Aorta (tissue), 5 donors: ENCODE measurements at places on chromosomes 12 and 14. TPM values are rescaled to one million over a fixed set of nuclear protein-coding genes. Genes with fewer than 3 reads are reported as not detected.

SLC6A15 gene
- 0.55 TPM for total RNA-seq

LRP1 gene
- 517 TPM for total RNA-seq

OR10A7 gene
- total RNA-seq, result not detected

PRMT5 gene
- total RNA-seq, result 36.5 TPM

SLC17A8 gene
- not detected for total RNA-seq

CLEC6A gene
- total RNA-seq, result not detected

PIANP gene
- total RNA-seq, result 10.7 TPM

FAM186B gene
- total RNA-seq, result 0.30 TPM

CLEC4D gene
- 2.0 TPM for total RNA-seq

C1RL gene
- 82.0 TPM for total RNA-seq

BMP4 gene
- total RNA-seq, result 7.8 TPM

GYS2 gene
- 0.15 TPM for total RNA-seq

CMKLR1 gene
- total RNA-seq, result 41.9 TPM

CRACR2A gene
- total RNA-seq, result 3.5 TPM

LMO3 gene
- 28.2 TPM for total RNA-seq
